ENCODE measurements at places on chromosomes 13 and 19.

GRCh38 chr13:27283906-27284493 is 13.4 kb downstream of the RASL11A start:
- no peak for DNase-seq

DNA sequence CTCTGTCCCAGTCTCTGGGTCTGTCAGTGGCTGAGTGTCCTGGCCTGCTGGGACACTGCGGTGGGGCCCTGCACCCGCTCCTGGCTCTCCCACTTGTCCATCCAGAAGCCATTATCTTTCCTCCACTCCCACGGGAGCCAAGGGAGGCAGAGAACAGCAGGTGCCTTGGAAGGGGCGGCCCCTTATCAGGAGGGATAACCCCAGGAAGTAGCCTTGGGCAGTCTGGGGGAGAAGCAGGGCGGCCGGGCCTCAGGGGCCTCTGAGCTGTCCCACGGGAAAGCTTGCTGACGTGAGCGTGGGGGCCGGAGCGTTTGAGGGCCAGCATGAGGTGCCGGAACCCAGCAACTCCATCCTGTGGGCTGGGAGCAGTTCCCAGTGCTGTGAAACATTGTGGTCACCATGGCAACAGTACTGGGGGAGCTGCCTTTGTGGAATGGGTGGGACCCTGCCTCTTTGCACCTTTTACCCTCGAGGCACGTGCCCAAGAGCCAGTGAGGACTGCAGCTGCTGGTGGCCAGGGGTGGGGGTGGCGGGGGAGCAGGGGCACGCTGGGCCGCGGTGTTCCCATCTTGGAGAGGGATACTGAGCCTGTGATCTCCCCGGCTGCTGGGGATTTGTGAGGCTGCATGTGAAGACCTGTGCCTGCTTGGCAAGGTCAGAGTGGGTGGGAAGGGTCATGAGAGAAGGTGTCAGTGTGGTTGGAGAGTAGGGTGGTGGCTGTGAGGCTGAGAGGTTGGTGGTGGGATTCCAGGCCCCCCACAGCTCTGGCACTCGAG is 20.9 kb downstream of the KLHL26 start:
- DNase-seq: no peak

GRCh38 chr19:2549701-2550191 is 73.8 kb downstream of the GADD45B start:
- DNase-seq: no peak

DNA sequence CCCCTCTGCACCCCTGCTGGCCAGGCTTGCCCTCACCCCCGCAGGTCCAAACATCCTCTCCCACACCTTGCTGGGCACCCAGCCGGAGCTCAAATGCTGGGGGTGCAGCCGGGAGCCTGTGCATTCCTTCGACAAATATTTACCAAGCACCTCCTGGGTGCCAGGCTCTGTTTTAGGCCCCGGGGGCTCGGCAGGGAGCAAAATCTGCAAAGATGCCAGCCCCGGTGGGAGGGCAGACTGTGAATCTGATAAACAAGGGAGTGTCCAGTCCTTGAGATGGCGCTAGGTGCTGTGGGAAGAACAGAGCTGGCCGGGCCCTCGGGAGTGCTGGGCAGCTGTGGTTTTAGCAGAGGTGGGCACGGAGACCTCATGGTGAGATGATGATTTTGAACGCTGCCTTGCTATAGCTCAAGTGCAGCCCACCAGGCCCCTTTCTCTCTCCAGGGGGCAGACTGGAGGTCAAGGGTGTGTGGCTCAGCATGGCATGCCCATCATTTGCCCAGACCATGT is 10.6 kb downstream of the NFIX start:
- no peak for DNase-seq

GRCh38 chr13:98039261-98039660 is 85.8 kb downstream of the IPO5 start:
- no peak for DNase-seq

DNA sequence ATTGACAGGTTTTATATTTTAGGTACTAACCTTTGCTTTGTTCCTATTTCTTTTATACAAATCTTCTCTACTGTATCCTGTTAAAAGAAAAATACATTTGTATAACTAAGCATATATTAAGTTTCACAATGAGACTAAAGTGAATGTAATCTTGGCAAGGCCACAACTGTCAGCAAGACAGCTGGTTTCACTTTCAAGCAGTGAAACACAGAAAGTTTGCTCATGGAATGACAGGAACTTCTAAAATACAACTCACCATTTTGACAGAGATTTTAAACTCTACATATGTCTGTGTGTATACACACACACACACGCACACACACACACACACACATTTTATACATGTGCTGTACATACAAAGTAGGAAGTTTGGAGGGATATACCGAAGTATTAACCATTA is 53.3 kb downstream of the PARP4 start:
- no peak for DNase-seq

DNA sequence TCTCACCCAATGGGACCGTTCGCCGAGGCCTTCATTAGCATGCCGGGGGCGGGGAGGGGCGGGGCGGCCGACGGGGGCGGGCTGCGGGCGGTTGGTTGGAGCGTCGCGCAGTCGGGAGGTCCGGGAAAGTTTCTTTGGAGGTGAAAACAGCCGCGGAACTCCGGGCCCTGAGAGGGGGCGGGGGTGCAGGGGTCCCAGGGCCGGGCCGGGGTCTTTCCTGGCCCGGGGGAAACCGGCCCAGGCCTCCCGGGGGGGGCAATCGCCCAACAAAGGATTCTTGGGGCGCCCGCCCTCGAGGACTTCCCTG is at the start of gene HMG20B:
TSS of gene HMG20B (plus strand) at position 90 of the 307 bp plus-strand sequence. CDS start 366 bp downstream, outside the sequence.
- DNase-seq: no peak

DNA sequence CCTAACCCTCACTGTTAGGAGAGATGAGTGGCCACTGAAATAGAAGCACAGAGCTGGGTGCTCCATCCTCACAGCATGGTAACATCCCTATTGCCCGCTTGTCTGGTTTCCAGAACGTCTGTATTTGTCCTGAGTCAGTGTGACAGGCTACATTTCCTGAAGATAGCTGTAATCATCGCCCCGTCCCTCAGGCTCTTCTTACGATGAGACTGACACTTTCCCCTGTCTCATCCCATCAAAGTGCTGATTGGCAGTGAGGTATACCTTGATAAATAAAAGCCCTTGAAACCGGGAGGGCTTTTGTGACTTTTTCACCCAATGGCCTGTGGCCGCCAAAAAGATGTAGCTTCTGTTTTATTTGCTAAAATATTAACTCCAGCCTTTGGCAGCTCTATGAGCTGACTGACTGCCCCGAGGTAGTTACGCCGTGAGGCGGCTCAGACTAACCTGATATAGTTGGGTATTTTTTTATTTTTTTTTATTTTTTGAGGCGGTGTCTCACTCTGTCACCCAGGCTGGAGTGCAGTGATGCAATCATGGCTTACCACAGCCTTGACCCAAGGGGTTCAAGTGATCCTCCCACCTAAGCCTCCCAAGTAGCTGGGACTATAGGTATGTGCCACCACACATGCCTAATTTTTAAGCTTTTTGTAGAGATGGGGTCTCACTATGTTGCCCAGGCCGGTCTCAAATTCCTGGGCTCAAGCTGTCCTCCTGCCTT is 5.7 kb upstream of the LRRC4B start:
- no peak for DNase-seq

- no peak for DNase-seq
Measured at GRCh38 chr19:36771261-36772231, 1.1 kb downstream of the ZNF850 start.

- no peak for DNase-seq
Measured at GRCh38 chr19:13864667-13865570, 12.0 kb upstream of the NANOS3 start.

GRCh38 chr13:64866331-64866730 is 2363.8 kb downstream of the PCDH9 start:
- DNase-seq: no peak

DNA sequence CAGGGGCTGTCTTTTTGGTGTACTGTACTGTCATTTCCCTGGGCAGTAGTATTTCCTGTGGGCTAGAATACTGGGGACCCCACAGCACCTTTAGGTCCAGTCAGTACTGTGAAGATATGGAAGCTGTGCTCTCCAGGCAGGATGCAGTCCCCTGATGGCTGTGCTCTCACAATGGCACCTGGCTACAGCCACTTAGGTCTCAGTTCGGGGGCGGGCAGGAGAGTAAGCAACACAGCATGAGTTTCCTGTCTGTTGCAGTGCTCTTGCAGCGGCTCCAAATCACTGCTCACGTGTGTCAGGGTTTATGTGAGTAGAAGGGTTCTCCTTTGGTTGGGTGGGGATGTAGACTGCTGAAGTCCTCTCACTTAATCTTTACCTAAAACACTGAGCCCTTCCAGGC is 810.4 kb downstream of the DACH1 start:
- no peak for DNase-seq

DNA sequence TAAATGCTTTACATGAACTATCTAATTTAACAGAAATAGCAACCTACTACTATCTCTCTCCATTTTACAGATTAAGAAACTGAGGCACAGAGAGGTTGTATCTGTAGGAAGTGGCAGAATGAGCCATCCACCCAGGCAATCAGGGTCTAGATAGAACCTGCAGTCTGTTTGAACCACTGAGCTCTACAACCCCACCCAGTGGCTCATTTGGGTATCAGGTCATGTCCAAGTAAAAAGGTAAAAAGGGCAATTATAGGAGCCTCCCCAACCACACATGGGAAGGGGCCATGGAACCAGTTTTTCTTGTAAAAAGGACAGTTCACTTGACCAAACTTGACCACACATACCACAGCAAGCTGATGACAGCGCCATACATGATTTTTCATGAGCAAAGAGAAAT is 92.9 kb upstream of the SGCG start:
- DNase-seq: peak; percentile 31

DNA sequence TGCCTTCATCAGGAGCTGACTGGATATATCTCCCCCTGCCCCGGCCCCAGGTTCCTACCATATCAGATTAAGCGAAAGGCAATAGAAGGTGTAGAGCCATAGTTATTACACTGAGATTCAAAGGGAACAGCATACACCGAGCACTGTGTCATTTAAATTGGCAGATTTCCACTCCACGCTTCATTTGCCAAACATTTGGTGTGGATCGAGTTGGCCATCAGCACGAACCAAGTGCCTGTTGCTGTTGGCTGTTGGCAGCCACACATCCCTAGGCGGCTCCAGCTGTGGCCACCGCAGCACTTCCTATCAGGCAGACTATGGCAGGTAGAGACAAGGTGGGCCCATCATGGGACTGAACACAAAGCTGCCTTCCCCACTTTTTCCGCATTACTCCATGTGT is 115.8 kb downstream of the CCNA1 start:
- DNase-seq: no peak

DNA sequence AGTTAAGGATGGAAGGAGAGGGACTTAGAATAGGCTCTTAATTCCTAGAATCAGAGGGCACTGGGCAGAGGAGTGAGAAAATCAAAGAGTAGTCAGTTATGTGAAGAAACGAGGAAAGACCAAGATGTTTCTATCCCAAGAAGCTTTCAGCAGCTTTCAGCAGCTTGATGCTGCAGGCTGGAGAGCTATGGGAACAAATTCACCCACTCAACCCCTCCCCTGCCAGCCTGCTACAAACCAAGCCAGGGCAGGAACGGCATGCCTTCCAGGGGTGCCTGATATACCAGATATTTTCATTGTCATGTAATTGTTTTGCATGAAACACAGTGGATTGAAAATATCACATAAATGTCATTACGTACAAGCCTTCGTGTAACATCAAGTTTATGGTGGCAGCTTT is 262.2 kb downstream of the FGF14 start:
- DNase-seq: no peak

DNA sequence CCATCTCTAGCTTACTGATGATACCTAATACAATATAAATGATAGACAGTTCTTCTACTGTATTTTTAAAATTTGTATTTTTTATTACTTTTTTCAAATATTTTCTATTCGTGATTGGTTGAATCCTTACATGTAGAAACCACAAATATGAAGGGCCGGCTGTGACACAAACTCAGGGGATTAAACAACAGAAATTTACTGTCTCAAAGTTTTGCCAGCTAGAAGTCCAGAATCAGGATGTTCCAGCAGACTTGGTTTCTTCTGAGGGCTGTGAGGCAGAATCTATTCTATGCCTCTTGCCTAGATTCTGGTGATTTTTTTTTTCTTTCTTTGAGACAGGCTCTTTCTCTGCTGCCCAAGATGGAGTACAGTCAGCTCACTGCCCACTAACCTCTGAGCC is 13.8 kb downstream of the FPR1 start:
- DNase-seq: no peak

DNA sequence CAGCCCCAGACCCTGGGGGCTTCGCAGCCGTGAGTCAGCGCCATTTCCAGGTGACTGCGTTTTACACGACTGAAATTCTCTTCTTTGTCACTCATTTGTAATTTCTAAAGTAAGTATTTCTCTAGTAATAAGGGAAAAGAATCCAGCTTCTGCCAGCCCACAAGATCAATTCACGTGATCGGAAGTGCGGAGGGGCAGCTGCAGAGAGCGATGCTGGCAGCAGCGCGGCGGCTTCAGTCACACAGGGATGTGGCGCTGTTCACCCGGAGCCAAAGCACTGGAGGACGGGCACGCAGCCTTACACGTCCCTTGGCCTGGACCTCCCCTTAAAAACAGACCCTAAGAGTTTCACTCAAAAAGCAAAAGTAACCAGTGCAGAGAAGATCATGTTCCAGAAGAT is 18.4 kb downstream of the GRTP1 start:
- no peak for DNase-seq

All from HEK293T (cell line).